8988T (cell line): ENCODE measurements at places on chromosomes 4 and X.

DNA sequence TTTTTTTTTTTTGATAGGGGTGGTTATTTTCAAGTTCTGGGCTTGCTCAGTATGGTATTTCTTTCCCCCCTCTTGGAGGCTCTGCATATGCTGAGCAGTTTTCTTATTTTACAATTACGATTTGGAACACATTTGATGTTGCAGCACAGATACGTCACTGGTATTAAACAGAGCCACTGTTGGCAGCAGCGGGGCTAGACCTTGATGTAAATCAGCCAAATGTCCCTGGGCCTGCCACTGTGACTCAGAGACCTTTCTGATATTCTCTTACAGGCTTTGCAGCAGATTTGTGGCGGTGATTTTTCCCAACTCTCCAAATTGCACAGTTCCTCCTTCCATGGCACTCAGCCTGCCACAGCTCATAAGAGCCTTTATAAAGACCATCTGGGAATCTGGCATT, 81.1 kb downstream of the VMA21 start:
- no peak for DNase-seq

- DNase-seq, result no peak
Measured at GRCh38 chr4:113499696-113500095, 261.8 kb downstream of the CAMK2D start.

- DNase-seq, result no peak
Measured at GRCh38 chrX:1449823-1450149, 2.9 kb downstream of the ASMTL start.

DNA sequence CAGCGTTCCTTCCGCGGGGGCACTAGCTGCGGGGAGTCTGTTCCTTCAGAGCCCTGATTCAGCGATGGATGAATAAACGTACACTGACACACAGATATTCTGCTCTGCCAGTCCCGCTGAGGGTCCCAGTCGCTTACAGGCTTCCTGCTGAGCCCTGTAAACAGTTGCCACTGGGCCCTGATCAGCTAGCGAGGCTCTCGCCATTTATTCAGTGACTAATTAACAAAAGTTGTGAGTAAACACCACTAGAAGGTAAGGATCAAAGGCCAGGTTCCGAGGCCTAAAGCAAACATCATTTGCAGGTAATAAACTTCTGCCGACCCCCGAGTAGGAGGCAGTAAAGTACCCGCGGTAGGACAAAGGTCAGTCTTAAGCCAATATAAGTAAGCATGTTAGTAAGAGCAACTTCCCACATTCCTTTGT, 442.6 kb upstream of the GALNT7 start:
- no peak for DNase-seq

DNA sequence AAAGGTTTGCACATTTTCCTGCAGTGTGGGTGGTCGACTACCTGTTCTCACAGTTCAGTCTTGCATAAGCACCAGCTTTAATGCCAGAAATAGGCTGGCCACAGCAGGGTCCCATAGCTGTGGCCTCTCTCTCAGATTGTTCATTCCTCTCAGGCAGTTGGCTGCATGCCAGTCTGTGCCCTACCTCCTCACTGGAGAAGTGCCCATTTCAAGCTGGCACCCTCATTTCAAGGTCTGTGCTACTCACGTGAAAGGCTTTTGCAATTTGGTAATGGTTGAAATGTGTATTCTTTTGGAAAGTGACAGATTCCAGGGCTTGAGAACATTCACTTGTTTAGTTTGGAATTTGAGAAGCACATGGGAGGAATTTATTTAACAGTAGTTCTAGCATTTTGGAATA, 28.9 kb upstream of the MTMR1 start:
- DNase-seq, result no peak

- DNase-seq, result no peak
Measured at GRCh38 chr4:118811832-118812231, 24.1 kb downstream of the SEC24D start.

DNA sequence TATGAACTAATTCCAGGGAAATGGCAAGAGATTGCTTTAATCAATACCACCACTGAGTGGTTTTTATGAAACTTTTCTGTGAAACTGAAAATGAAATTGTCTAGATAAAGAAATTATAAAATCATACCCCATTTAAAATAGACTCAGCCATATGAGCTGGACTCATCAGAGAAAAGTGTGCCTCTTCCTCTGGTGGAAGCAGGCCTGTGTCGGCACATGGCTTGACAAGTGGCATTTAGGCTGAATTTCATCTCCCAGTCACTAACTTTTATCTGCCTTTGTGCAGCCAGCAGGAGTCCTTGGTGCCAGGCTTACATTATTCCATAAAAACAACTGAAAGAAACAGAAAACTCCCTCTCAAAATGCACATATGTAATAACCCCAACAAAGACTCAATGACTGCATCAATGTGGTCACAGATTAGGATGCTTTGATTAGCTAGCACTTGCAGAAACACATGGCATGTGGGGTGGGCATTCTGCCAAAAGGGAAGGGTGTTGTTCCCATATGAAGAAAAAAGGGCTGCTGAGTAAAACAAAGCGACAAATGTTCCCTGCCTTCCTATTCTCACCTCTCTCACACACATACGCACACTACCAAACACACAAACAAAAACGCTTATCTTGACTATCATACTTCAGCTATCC, 232.3 kb downstream of the PABPC4L start:
- no peak for DNase-seq

DNA sequence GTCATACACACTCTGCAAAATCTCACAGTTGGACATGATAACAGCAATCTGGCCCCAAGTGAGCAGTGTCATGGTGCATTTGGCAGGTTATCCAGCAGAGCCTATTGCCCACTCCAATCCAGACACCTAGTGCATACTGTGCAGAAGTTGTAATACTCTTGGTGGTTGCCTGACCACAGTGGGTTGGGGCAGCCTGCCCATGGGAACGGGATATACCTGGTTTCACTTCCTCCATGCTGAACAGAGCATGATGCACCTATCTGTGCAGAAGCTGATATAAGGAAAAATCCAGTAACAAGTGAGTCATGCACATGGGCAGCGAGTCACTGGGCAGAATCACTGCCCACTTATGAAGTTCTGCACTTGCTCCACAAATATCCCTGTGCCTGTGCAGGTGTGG, 105.3 kb upstream of the IGSF1 start:
- no peak for DNase-seq

- no peak for DNase-seq
Measured at GRCh38 chrX:122641826-122642225, 542.3 kb upstream of the GRIA3 start.

GRCh38 chrX:129686422-129686948, 31.7 kb upstream of the APLN start:
- DNase-seq, result no peak
